Left renal cortex interstitium (tissue), 4 donors: ENCODE measurements at places on chromosomes 2 and 18.

- DNase-seq, result no peak
Measured at GRCh38 chr18:74451148-74451547, 6.0 kb downstream of the DIPK1C start.

- DNase-seq, result no peak
Measured at GRCh38 chr2:152051436-152051835, 47.4 kb downstream of the CACNB4 start.

- DNase-seq, result no peak
Measured at GRCh38 chr2:44772131-44772530, 169.4 kb upstream of the SIX3 start.

DNA sequence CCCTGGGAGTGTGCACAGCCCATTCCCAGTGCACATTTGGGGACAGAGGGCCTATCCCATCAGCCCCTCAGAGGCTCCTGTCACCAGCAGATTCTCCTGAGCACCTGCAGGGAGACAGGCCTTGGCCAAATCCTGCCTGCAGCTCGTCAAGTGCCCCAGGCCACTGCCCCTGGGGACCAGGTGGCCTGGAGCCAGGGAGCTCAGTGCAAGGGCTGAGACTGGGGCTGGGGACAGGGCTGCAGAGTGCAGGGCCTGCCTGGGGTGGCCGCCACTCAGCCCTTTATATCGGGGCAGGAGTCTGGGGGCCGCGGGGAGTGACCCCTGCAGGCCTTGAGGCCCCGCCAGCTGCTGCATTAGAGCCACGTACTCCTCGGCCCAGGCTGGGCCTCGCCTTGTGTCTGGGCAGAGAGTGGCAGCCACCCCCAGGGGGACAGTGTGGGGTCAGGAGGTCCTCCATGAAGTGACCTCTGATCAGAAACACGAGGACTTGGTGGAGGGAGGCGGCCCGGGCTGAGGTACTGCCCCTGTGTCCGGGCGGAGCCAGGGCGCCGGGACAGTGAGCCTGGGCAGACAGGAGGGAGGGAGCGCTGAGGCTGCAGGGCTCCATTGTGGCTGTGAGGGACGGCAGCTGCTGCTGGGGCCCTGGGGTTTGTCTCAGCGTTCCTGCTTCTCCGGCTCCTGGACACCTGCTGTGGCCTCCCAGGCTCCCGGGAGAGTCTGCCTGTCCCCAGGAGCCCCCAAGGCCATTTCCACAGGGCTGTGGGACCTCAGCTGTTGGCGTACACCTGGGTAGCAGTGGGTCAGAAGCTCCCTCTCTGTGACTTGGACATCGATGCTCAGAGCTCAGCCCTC, 24.2 kb downstream of the GPC1 start:
- DNase-seq, result no peak

DNA sequence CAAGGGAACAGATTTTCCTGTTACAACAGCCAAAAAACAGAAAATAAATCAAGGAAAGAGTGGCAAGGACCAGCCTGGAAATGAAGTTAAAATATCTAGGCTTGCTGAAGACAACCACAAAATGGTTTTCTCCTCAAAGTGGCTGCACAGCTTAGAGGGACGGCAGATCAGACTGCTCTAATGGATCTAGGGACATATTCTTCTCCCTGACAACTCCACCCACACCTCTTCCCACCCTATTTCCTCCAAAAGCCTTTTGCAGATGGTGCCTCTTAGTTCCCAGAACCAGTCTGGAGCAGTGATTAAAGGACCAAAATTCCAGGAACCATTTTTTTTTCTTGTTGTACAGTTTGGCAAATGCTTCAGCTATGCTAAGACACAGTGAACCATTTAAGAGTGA, 220.2 kb upstream of the SIX2 start:
- no peak for DNase-seq

- no peak for DNase-seq
Measured at GRCh38 chr18:79563949-79564348, 115.7 kb upstream of the CTDP1 start.

GRCh38 chr2:28351621-28352020, 41.0 kb upstream of the FOSL2 start:
- DNase-seq, result no peak

DNA sequence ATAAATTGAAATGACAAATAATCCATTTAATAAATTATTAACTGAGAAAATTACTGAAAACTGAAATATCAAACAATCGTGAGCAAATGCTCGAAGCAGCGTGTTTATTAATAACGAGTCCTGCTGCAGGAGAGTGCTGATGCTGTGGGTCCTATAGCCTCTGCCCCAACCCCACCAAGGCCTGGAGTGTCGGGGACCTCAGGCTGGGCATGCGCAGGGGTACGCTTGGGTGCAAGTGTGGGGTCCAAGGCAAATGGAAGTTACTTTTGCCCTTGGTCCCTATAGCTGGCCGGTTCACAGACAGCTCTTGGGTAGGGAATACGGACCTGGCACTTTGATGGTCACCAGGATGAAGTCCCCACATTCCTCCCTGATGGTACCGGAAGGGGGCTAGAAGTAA, 43.3 kb upstream of the CELF4 start:
- DNase-seq, result no peak

DNA sequence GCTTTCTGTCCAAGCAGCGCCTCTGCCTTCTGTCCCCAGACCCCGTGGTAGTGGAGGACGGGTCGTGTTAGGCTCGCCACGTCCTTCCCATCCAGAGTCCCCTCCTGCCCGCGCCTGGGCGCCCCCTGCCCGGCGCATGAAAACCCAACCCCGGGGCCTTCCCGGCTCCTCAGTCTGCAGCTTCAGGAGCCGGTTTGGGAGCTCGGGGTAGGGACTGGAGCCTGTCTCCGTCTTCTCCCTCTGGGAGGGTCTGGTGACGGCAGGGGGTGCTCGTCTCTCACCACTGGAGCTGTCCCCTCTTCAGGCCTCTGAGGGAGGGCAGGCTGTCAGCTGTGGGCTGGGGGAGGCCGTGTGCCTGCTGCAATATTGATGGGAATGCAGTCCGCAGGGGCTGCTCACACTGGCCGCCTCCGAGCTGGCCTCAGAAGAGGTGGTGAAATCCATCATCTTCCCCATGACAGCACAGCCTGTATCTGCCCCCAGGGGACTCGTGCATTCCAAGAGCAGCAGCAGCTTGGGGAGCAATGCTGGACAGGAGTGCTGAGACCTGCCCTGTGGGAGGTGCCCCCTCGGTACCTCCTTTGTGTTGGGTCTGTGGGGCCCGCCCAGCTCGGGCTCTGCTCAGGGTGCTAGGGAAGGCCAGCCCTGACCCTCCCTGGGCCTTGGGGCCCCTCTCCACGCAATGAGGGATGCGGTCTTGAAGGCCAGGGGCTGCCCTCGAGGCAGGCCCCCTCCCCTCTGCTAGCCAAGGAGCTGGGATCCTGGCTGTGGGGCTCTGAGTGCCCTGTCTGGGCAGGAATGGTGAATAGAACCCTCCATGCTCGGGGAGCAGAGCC, 17.8 kb upstream of the KLHL30 start:
- DNase-seq, result no peak

DNA sequence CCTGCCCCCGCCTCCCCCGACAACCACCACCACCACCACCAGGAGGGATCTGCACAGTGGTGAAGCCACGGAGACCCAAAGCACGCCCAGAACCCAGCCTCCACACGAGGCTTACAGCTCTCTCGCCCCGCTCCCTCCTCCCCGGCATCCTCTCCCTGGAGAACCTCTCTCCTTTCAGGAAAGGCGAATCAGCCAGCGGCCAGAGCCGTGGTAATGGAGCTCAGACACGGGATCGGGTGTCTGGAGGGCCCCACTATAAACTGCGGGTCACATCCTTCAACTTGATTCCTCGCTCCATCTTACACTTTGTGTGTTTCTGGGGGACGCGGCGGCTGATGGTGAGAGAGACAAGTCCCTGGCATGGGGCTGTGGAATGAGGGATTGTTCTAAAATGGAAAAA, 271.5 kb upstream of the SIX2 start:
- no peak for DNase-seq

DNA sequence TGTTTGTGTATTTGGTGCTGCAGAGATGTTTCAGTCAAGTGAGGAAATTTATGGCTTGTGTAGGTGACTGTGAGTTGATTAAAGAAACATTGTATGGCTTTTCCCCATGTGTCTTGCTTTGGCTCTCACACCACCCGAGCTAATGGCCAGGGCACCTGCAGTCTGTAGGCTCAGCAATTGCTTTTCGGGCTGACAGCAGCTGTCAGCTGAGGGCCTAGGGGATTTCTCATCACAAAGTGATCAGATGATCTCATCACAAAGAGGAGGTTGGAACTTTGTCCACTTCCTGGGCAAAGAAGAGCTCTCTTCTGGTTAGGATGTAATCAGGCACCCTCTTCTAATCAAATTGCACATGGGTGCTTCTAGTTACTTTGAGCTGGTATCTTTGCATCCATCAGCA, 632.2 kb downstream of the SLC4A3 start:
- DNase-seq, result no peak

DNA sequence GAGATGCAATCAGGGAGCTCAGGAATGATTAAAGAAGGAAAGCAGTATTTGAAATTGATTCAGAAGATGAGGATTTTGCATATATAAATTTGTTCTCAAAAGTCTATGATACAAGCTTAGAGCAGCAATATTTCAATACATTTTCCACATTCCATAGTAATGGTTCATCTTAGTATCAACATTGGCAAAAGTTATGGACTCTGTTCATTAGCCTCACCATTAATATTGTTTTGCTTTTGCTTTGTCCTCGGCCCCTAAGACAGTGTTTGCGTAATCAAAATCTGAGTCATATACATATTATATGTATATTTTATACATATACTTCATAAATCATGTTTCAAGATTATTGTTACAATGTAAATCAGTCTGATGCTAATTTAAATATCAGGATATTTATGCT, 176.6 kb downstream of the CNTNAP5 start:
- DNase-seq, result no peak

DNA sequence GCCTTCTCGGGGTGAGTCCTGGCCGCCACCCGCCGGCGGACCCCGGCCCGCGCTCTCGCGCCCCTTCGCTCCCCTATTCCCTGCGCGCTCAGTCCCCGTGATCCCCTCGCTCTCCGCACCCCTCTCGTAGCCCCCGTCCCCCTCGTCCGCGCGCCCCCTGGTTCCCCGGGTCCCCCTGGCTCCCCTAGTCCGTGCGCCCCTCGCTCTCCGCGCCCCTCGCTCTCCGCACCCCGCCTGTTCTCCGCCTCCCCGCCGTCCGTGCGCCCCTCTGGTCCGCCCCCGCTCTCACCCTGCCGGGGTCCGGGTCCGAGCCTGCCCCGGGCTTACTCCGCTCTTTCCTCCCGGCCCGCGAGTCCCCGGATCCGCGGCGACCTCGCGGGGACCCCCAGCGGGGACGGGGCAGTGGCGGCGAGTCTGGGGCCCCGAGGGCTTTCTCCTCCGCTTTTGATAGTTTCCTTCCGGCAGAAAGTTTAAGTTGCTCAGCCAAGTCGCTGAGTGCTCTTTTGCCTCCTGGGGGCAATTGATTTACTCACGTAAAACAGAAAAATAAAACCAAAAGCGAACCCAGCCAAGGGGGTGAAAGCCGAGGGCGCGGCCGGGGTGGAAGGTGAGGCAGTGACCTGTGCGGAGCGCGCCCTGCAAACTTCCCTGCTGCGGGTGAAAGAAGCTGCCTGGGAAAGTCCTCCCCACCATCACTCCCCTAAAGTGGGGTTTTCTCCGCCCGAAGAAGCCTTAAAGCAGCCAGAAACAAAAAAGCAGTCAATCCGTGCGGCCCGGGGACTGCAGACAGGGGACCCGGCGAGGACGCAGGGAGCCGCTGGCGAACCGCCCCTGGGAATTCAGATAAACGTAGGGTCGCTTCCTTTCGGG, 568 bp downstream of the RAB31 start:
- no peak for DNase-seq

- DNase-seq, result no peak
Measured at GRCh38 chr18:79964330-79965118, at the start of gene HSBP1L1. Gene HSBP1L1 (plus strand): TSS chr18:79964643. CDS start chr18:79964736, 93 bp downstream.

- no peak for DNase-seq
Measured at GRCh38 chr2:82879803-82880202, 1579.3 kb downstream of the SUCLG1 start.

DNA sequence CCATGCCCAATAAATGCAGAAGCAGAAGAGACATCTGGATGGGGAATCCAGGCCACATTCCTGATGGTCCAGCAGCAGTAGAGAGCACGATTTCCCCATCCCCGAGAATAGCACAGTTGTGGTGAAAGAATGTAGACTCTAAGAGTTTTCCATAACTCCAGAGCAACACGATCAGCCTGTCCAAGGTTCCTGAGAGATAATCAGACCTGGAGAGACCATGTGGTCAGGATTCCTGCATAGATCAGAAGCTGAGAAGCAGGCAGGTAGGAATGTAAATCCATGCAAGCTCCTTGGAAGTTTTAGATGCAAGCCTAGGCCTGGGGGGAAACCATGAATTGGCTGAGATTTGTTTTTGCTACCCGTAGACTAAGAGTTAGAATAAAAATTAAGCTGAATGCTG, 34.2 kb upstream of the PTPRM start:
- no peak for DNase-seq
